ENCODE measurements at places on chromosomes 12 and 14. TPM values are rescaled to one million over a fixed set of nuclear protein-coding genes. Genes with fewer than 3 reads are reported as not detected.

DNA sequence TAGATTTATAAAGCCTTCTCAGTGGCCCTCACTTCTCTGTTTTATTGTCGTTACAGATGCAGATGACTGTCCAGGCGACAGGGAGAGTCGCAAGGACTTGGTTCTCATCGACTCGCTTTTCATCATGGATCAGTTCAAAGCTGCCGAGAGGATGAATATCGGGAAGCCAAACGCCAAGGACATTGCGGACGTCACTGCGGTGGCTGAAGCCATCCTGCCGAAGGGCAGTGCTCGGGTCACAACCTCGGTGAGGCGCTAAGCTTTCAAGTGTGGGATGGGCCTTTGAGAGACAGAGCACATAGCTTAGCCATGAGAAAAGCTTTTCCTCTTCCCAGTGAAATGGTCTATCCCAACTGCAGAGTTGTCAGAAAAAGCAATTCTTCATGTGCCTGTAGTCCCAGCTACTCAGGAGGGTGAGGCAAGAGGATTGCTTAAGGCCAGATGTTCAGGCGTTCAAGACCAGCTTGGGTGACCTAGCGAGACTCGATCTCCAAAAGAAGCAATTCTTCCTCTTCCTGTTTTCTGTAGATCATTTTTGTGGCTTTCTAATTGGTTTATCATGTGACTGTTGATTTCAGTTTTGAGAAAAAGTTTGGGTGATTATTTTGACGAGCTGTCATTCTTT is 56.4 kb downstream of the EP400 start:
- H3K4me3 ChIP-seq = no peak overlapping the region
- no peaks in the 10 kb centered on the region for H3K4me1 ChIP-seq
- H3K36me3 ChIP-seq = peaks cover 42% of the 10 kb centered on the region
- no peak for DNase-seq

Gene PTGER2
- 10.5 TPM for total RNA-seq

Gene RBM19
- 44.3 TPM for total RNA-seq

DNA sequence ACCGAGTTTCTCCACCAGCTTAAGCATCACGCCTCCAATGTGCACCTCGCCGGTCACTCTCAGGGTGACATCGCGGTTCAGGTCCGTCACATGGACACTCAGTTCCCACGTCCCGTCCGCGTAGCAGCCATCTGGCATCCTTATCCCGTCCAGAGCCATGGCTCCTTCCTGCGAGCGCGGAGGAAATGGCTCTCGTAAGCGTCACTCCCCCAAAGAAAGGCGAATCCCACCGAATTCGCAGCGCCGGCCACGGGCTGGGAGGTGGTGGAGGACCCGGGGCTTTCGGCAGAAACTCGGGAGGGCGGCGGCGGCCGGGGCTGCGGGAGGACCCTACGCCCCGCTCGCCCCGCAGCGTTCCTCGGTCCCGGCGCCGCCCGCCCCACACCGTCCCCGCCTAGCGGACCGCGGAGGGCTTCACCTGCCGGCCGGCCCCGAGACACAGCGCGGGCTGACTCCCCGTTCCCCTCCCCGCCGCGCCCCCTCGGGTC is 396 bp downstream of the FERMT2 start:
- H3K27ac ChIP-seq = peak overlapping the region; percentile 98
- H3K36me3 ChIP-seq = no peaks in the 10 kb centered on the region
- H3K4me1 ChIP-seq = peaks cover 16% of the 10 kb centered on the region
- H3K4me3 ChIP-seq = peak overlapping the region; percentile 85
- peak; percentile 92 for DNase-seq

Gene RAD51AP1
- 1.7 TPM for total RNA-seq

Gene TBX5
- total RNA-seq = 9.7 TPM

Gene KIF5A
- 0.15 TPM for total RNA-seq
